ENCODE measurements at places on chromosomes 16 and 17. TPM values are rescaled to one million over a fixed set of nuclear protein-coding genes. Genes with fewer than 3 reads are reported as not detected.

- no peak for ATAC-seq
Measured at GRCh38 chr16:74677868-74678267, 11.2 kb upstream of the RFWD3 start.

- ATAC-seq = peak; percentile 61
Measured at GRCh38 chr17:17681187-17681743, at the start of gene RAI1. Gene RAI1 (plus strand): TSS chr17:17681458. CDS start chr17:17792949, 111,491 bp downstream.

GRCh38 chr16:2715519-2715918 is 4.5 kb downstream of the PRSS27 start:
- peak; percentile 8 for ATAC-seq

GRCh38 chr16:17160920-17161431 is 309.8 kb downstream of the XYLT1 start:
- ATAC-seq = no peak

Gene RCVRN
- total RNA-seq = not detected

Data from esophagus mucosa (tissue), 1 donor.